ENCODE measurements at places on chromosomes 4 and X. TPM values are rescaled to one million over a fixed set of nuclear protein-coding genes. Genes with fewer than 3 reads are reported as not detected.

DNA sequence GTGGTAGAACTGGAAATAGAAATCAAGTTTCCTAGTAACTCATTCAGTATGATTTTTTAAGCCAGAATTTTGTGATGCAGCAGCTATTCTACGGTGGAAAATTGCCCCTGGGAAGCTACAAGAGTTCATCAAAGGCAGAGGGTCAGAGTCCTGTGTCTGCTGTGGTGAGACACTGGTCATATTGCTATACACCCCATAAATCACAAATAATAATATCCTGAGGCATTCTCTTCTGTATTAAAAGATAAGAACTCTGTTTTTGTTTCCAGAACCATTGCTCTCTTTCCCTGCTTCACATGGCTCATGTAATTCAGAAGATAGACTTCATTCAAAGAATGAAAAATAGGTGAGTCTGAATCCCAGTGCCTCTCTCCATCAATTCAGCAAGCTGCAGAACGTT lies 188.8 kb upstream of the NOCT start:
- DNase-seq = no peak

DNA sequence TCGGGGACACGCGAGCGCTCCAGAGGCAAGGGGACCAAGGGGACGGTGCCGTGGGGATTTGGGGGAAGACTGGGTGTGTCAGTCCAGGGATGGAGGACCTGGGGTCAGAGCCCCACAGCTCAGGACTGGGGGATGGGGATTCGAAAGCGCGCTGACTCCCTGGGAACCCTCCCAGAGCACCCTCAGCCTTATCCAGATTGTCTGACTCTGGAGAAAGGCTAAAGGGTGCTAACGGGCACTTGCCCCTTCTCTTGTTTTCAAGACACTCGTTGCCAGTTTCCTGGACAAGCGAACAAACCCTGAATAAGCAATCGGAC lies 1.1 kb downstream of the DOCK11 start:
- no peak for DNase-seq

USP27X gene
- 1.7 TPM for total RNA-seq

DNA sequence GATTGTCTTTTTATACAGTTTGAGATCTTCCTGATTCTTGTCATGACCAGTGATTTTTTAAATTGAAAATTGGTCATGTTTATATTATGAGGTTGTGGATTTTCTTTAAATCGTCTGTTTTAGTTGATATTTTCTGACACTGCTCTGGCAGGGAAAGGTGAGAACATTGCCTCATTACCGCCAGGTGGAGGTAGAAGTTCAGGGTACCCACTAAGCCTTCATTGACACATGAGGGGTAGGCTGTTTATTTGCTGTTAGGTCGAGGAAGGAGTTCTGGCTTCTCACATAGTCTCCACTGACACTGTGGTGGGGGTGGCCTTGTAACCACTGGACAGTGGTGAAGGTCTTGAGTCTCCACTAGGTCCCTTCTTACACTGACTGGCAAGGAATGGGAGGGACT lies 117.6 kb upstream of the GPR101 start:
- DNase-seq = no peak

DNA sequence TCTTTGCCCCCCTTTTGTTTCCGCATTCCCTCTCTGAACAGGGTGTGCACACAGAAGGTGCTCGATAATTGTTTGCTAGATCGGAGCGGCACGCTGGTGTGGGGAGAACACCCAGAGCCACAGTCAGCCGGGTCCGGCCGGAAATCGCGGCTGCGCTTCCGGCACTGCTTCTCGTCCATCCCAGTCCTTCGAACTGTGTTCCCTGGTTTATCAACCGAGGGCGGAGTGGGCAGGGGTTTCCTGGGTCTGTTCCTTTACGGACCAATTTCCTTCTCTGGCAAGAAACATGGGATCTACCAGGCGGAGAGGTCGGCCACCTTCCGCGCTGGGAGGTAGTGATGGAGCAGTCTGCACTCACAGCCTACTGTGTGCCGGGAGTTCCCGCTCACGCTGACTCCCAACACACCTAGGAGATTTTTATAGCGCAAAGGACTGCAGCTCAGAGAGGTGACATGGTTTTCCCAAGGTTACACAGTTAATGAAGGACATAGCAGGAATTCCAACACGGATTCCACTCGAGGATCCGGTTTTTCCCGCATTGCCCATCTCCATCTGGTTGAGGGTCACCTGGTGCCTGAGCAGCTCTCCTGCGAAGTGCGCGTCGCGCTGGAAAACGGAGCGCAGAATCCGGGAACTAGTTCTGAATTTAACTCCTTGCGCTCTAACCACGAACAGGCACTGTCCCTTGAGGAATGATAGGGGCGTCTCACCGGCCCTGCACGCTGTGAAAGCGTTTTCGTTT lies 6.8 kb downstream of the MSX1 start:
- DNase-seq = no peak

RNF150 gene
- not detected for total RNA-seq

DNA sequence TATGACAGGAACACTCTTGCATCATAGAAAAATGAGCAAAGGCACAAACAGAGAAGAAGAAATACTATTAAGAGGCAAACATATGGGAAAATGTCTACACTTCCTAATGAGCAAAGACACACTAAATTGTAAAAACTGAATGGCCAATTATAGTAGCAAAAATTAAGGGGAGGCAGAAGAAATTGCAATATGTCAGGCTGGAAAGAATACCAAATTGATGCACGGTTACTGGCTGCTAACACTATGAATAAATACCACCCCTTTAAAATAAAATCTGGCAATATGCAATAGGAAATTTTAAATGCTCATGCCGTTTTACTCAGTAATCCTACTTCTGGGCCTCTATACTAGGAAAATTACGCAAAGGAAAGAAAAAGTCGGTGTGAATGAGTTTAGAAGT lies 16.0 kb upstream of the PIN4 start:
- no peak for DNase-seq

GRCh38 chr4:173135241-173135847 lies 33.3 kb upstream of the GALNT7 start:
- DNase-seq = no peak

GRCh38 chr4:186687265-186687664 lies 36.4 kb downstream of the FAT1 start:
- DNase-seq = no peak

- DNase-seq = no peak
Measured at GRCh38 chr4:143084566-143084965, 100.2 kb upstream of the USP38 start.

PRR32 gene
- total RNA-seq = not detected

DNA sequence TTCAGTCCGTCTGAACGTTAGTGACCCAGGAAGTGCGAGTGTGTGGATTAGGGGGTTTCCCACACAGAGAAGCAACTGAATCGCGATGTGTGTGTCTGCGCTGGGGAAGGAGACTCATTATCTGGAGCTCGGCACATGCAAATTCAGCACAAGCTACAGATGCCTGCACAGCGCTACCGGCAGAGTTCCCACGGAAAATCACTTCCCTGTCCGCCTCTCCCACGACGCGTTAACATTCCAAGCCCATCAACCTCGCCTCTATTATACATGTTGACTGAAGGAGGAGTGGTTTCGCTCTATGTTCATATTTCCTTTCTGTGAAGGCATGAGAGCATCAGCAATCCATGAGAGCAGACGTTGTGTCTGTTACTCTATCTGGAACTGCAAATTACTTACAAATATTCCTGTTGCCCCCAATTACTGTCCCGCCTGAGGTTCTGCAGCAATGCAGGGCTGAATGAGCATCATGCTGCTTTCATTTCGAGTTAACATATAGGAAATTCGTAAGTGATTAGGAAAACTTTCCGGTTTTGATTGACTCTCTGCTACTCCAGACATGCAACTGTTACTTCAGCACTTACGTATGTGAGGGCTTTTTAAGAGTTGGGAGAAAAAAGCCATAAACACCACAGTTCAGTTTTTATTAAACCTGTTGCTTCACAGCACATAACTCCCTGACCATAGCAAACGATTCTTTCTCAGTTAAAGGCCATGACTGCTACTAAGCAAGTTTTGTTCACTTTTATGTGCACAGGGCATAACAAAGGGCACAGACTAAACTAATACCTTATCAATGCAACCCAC lies 15.0 kb upstream of the MTNR1A start:
- DNase-seq = no peak

GRCh38 chr4:167234316-167234881 lies at the start of gene SPOCK3:
SPOCK3 (minus strand) TSS chr4:167234494.
- DNase-seq = peak; percentile 41

GRCh38 chrX:118325453-118325852 lies 20.5 kb upstream of the WDR44 start:
- no peak for DNase-seq

TEX11 gene
- total RNA-seq = not detected

- no peak for DNase-seq
Measured at GRCh38 chr4:37528166-37528885, 157.8 kb downstream of the RELL1 start.

Measured in activated CD8-positive, alpha-beta memory T cell treated with anti-CD3 and anti-CD28 coated beads, Interleukin-2, amount 10 ng/mL, durations not matched to agents 7 days and 5 days (primary cell).